Activated naive CD8-positive, alpha-beta T cell treated with anti-CD3 and anti-CD28 coated beads, Interleukin-2, amount 10 ng/mL, durations not matched to agents 7 days and 5 days (primary cell): ENCODE measurements at places on chromosomes 3 and 15. TPM values are rescaled to one million over a fixed set of nuclear protein-coding genes. Genes with fewer than 3 reads are reported as not detected.

Gene CNTN3
- not detected for total RNA-seq

Gene GHRL
- 0.53 TPM for total RNA-seq

Gene CD80
- total RNA-seq = 15.2 TPM

Gene GOLGA6A
- 0.40 TPM for total RNA-seq

Gene IL12A
- 0.19 TPM for total RNA-seq

Gene ZCWPW2
- total RNA-seq = 0.25 TPM

Gene LRTM1
- not detected for total RNA-seq

Gene MCTP2
- total RNA-seq = 28.5 TPM

Gene AADAC
- total RNA-seq = not detected

Gene PEX5L
- not detected for total RNA-seq

Gene RTP3
- total RNA-seq = not detected

Gene OXTR
- total RNA-seq = 0.42 TPM

Gene RAB6B
- total RNA-seq = 0.40 TPM

Gene ZNF662
- 2.2 TPM for total RNA-seq

Gene CKMT1B
- total RNA-seq = not detected

Gene LRRC3B
- not detected for total RNA-seq

Gene TIMP4
- total RNA-seq = not detected

Gene SAMD7
- not detected for total RNA-seq

Gene ACOX2
- not detected for total RNA-seq

Gene CCR9
- 19.4 TPM for total RNA-seq

Gene STAB1
- 13.0 TPM for total RNA-seq
